ENCODE measurements at places on chromosomes 16 and 17. TPM values are rescaled to one million over a fixed set of nuclear protein-coding genes. Genes with fewer than 3 reads are reported as not detected.

- H3K36me3 ChIP-seq, result no peaks in the 10 kb centered on the region
- H3K4me3 ChIP-seq, result no peak overlapping the region
- no peaks in the 10 kb centered on the region for H3K27me3 ChIP-seq
These were observed 3.5 kb upstream of the LCMT1 start for GRCh38 chr16:25108054-25108453.

DNA sequence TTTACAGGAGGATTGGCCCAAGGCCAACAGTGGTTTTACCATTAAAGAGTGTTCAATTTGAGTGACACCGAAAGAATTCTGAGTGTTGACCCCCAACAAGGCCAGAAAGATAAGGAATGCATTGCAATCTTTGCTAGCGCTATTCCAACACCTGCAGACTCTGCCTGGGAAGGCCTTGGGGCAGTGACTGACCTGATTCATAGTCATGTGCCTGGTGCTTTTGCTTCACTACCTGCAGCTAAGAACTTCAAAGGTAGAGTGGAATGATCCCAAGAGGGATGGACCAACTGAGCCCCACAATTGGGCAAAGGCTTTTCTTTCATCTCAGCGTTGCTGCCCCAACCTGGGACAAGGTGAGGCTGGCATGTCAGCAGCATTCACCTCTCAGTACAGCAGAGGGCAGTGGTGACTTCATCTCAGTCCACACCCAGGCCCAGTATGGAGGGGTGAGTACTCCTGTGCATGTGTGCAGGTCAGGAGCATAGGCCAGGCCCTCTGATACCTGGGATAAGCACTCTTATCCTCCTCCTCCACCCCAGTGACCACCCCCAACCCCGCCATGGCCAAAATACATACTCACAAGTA is 149.6 kb upstream of the GNAO1 start:
- no peaks in the 10 kb centered on the region for H3K27me3 ChIP-seq
- no peaks in the 10 kb centered on the region for H3K4me1 ChIP-seq
- H3K27ac ChIP-seq, result no peak overlapping the region
- DNase-seq, result no peak
- no peak overlapping the region for H3K4me3 ChIP-seq

GRCh38 chr17:55384643-55385232 is 36.9 kb downstream of the MMD start:
- no peak for DNase-seq
- no peaks in the 10 kb centered on the region for H3K27me3 ChIP-seq
- no peak overlapping the region for H3K27ac ChIP-seq

DNA sequence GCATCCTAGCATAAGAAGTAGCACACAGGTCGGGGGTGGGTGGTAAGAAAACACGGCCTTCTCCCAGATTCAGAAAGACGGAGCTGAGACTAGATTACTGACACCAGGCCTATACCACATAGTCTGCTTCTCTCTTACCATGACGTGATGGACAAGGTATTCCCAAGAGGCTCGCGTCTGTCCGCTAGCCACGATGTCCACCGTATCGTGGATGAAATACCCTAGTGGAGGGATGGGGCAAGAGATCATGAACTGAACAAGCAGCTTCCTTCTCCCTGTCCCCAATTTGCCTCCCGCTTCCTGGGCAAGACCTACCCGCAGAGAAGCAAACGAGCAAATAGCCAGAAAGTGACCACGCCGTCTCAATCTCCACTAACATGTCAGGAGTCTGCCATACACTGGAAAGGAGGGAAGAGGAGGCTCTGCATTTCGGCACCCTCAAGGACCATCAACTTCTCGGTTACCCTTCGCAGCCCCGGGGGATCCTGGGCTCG is 820 bp downstream of the TLCD1 start:
- H3K4me1 ChIP-seq, result peaks cover 41% of the 10 kb centered on the region
- no peak for DNase-seq
- peak overlapping the region; percentile 96 for H3K4me3 ChIP-seq
- H3K36me3 ChIP-seq, result peaks cover 30% of the 10 kb centered on the region
- H3K27ac ChIP-seq, result peak overlapping the region; percentile 99

DNA sequence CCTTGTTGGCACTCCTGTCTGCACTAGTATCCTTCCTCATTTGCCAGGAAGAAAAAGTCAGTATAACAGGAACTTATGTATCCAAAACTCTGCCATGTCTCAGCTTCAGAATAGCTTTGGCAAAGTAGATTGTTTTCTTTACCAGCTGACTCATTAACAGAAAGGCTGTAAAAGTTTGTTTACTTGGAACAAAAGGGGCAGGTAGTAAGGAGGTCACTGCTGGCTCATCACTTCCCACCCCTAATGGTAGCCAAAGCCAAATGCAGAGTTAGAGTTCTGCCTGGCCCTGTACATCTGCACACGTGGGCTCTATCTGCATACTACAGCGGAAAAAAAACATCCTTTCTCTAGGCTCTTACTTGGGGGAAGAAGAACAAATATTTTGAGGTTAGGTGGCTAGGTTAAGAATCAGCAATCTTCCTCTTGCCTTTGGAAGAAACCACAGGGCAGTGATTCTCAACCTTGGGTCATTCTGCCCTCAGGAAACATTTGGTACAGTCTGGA is 90.9 kb upstream of the BCAR1 start:
- no peak overlapping the region for H3K4me3 ChIP-seq
- DNase-seq, result peak; percentile 42
- peaks cover 33% of the 10 kb centered on the region for H3K4me1 ChIP-seq
- H3K27me3 ChIP-seq, result no peaks in the 10 kb centered on the region
- H3K27ac ChIP-seq, result peak overlapping the region; percentile 64

DNA sequence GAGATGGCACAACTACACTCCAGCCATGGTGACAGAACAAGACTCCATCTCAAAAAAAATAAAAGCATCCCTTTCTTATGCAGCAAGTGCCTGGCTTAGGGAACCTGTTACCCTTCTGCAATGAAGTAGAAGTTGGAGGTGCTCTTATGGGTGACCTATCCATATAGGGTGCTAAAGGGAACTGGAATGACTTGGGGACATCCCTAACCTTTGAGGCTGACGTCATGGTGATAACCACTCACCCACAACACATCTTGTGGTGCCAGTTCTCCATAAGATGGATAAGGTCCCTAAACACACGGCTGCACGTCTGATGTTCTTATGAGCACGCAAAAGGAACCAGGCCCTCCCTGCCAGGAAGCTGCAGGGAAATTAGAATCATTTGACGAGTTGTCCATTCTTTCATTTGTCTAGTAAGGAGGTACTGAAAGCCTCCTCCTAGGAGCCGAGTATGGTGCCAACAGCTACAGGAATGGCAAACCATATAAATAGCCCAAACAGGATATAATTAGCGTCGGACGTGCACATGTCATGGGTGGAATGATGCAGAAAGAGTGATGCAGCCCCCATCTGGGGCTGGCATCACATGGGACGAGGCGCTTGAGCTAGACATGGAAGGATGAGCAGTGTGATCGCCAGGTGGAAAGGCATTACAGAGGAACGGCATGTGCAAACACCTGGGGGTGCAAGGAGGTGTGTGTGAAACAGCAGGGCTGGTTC is 52.5 kb downstream of the ARHGAP27 start:
- peak overlapping the region; percentile 94 for H3K27ac ChIP-seq
- no peaks in the 10 kb centered on the region for H3K27me3 ChIP-seq
- no peaks in the 10 kb centered on the region for H3K36me3 ChIP-seq
- DNase-seq, result no peak
- H3K4me3 ChIP-seq, result no peak overlapping the region
- peaks cover 52% of the 10 kb centered on the region for H3K4me1 ChIP-seq

GRCh38 chr16:27346819-27347218 is 33.0 kb downstream of the IL4R start:
- no peak overlapping the region for H3K27ac ChIP-seq
- H3K27me3 ChIP-seq, result no peaks in the 10 kb centered on the region
- H3K4me3 ChIP-seq, result no peak overlapping the region
- no peak for DNase-seq
- H3K36me3 ChIP-seq, result peaks cover 2% of the 10 kb centered on the region
- H3K4me1 ChIP-seq, result no peaks in the 10 kb centered on the region

DNA sequence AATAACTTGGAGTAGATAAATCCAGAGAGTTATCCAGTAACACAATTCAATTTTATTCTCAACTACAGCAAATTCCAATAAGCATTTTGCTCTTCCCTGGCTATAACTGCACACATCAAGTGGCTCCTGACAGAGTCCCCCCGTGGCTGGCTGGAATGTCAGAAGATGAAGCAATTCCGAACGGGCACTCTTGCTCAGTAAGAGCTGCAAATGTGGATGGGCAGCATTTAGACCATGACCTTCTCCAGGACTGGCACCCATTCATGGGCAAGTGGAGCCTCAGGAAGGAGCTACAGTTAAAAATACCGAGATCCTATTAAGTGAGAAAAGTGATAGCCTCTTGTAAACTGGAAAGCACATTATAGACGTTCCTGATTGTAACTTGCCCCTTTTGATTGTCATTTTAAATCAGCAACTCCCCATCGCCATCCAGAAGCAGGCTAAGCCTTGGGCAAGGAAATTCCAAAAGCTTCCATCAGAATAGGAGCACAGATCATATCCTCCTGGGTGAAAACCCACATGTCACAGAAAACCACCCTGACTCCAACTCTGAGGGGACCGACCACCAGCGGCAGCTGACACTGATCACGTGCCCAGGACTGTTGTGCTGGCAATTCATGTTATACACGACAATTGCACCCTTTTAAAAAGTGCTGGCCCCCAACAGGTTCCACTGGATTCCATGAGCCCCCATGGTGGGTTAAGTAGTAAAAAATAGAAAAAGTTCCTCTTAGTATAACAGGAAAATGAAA is 7.1 kb downstream of the UBE2O start:
- H3K4me1 ChIP-seq, result peaks cover 71% of the 10 kb centered on the region
- no peaks in the 10 kb centered on the region for H3K27me3 ChIP-seq
- H3K4me3 ChIP-seq, result peak overlapping the region; percentile 2
- peak overlapping the region; percentile 84 for H3K27ac ChIP-seq

- no peaks in the 10 kb centered on the region for H3K36me3 ChIP-seq
- H3K4me1 ChIP-seq, result no peaks in the 10 kb centered on the region
- no peak for DNase-seq
These were observed 98.7 kb upstream of the SDK2 start for GRCh38 chr17:73742948-73743381.

EPN3 gene
- 0.92 TPM for total RNA-seq

TBC1D3K gene
- 1.5 TPM for total RNA-seq

GNAO1 gene
- 33.4 TPM for total RNA-seq

VMO1 gene
- total RNA-seq, result 0.49 TPM

Data from Panc1 (cell line).